NCI-H146 (cell line): ENCODE measurements at places on chromosomes 7 and 10.

DNA sequence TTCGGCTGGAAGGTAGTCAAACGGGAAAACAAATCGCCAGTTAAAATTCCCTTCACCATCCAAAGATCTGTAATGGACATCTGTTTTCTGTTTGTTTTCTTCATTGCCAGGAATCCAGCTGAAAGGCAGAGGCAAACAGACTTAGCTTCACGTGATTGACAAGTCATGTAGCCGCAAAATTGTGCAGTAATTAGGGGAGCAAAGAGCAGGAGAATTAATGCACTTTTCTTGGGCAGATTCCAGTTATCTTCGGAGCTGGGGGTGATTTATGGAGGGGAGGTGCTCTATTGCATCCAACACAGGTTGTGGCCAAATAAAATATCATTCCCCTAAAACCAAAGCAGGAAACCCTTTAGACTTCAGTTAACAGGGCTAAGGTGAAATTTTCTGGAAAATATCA lies 162.2 kb downstream of the MYOF start:
- DNase-seq = peak; percentile 15

- DNase-seq = no peak
Observed at GRCh38 chr10:31774928-31775650, 153.5 kb downstream of the ARHGAP12 start.

- no peak for DNase-seq
Observed at GRCh38 chr7:122768827-122769226, 66.1 kb upstream of the RNF148 start.

DNA sequence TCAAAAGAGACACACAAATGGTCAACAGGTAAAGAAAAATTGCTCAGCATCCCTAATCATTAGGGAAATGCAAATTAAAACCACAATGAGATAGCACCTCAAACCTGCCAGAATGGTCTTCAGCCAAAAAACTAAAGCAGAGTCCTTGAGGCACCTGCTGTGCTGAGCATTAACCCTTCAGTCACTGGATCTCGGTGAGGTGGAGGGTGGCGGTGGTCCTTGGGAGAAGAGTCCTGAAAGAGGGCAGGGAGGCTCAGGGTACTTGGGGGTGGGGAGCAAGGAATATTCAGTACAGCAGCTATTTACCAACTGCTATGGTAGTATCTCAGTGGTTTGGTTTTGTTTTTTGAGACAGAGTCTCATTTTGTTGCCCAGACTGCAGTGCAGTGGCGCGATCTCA lies 7.1 kb downstream of the KIAA1549 start:
- no peak for DNase-seq

DNA sequence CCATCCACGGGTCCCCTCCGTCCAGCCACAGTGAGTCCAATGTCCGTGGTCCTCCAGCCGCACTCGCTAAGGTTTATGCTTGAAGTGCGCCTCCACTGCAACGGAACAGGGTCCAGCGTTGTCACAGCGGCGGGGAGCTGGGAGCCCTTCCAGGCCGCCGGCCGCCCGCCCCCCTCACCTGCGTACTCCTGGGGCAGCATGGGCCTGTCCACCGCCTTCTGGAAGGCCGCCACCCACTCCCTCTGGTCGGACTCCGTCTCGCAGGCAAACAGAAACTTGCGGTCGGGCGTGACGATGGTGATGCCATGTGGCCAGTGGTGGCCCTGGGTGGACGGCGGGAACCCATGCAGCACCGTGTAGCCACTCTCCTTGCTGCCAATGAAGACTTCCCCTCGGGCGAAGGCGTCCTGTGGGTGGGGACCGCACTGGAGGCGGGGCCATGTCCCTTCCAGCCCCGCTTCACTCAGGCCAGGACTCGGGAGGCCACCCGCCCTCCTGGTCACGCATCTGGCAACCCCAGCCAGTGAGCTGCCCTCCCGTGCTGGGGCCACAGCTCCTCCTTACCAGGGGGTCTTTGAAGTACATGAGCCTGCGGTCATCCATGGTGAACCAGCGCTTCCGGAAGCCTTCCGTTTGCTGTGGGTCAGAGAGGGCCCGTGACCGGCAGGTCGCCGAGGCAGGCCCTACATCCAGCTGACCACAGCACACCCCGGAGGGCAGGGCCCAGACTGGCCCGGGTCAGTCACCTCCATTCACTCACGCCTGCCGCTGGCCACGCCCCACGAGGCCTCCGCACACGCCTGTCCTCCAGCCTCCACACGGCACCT lies 22.7 kb downstream of the GET4 start:
- DNase-seq = no peak

GRCh38 chr7:90723866-90724265 lies 127.7 kb downstream of the CDK14 start:
- no peak for DNase-seq

DNA sequence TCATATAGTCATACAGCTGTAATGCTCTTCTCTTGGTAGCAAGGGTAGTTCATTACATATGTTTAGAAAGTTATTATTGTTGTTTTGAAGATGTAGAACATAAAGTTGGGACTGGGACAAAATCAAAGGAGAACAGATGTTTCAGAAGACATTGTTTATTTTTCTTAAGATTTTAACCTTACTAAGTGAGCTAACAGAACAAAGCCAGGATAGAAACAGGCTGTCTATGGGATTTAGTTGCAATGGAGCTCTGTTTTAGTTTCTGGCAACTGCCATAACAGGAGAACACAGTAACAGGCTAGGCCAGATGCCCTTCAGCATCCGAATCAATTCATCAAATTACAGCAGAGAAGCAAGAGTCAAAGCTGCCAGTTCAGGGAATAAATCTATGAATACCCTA lies 382.4 kb downstream of the ARL4A start:
- no peak for DNase-seq

DNA sequence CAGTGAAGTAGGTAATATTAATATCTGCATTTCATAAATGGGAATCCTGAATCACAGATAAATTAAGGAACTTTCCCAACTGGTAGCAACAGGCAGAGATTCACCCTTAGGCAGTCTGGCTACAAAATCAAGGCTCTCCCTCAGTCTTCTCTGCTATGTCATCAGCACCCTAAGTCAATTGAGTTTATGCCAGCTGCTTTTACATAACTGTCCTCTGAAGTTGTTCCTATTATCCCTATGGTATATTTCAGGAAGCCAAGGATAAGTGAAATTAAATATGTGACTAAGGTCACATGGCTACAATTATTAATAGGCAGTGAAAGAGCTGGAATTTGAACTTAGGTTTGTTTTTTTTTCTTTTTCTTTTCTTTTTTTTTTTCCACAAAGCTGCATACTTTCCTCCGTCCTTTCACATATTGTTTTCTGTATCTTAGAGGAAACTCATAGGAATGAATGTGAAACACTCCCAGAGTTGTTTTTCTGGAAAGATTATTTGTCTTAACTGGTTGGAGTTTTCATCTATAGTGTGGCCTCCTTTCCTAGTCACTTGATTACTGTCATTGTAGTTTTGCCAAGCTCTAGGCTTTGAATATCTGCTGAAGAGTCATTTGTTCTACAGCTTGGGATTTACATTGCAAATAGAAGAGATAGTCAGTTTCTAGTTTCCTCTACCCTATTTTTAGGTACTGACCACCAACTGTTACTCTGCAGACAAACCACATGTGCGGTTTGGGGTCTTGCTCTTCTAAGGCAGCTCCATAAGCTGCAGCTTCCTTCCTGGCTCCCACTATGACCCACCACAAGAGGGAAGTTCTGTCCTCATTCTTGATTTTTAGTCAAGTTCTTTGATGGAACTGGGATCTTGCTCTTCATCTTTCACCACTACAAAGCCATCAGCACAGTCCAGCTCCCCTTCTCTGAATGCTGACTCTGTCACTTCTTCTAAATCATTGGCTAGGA lies 338.0 kb upstream of the KIAA1217 start:
- no peak for DNase-seq
